ENCODE measurements at places on chromosomes 1 and 21.

DNA sequence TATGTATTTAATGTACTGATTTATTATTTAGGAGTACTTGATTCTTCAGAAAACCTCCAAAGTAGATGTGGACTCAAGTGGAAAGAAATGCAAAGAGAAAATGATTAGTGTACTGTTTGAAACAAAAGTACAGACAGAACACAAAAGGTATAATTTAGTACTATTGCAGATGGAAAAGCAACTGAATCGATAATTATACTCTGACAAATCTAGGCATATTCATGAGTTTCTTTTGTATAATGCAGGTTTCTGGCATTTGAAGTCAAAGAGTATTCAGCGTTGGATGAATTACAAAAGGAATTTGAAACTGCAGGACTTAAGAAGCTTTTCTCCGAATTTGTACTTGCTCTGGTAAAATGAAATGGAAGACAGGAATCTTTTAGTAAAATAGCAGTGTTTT is 12.5 kb downstream of the RWDD3 start:
- DNase-seq = no peak

- DNase-seq = no peak
Observed at GRCh38 chr1:161071886-161072371, 2.2 kb upstream of the ARHGAP30 start.

- no peak for DNase-seq
Observed at GRCh38 chr1:109876617-109877316, 33.9 kb upstream of the CSF1 start.

- no peak for DNase-seq
Observed at GRCh38 chr1:37294096-37294495, 180.3 kb upstream of the ZC3H12A start.

DNA sequence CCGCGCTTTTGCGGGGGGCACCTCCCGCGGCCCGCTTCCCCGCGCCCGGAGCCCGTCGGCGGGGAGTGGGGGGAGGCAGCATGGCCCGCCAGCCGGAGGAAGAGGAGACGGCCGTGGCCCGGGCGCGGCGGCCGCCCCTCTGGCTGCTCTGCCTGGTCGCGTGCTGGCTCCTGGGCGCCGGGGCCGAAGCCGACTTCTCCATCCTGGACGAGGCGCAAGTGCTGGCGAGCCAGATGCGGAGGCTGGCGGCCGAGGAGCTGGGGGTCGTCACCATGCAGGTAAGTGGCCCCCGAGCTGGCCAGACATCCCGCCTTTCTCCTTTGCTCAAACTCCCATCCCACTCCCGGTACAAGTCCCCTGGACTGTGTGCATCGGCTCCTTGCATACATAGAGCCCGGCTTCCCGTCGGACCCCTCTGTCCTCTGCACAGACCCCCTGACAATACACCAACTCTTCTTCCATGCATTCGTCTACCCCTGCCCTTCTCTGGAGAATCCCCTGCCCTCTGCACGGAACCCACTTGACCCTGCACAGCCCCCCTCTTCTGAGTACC is 812 bp downstream of the CACHD1 start:
- no peak for DNase-seq

DNA sequence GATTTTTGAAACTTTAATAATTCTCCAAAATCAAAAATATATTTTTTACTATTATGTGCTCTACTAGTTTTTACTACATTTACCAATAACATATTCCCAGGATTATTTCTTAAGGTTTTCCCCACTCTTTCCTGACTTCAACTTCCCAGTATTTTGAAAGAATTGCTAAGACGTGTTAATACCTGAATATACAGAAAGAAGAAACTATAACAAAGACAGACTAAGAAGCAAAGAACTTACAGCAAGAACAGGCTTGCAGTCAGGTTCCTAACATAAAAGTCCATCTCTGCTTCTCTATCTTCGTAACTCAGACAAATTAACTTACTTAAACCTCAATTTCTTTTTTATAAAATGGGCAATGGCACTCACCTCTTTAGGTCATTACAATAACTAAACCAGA is 63.2 kb downstream of the SRSF11 start:
- no peak for DNase-seq

GRCh38 chr1:95752515-95753381 is 518.7 kb downstream of the RWDD3 start:
- no peak for DNase-seq

DNA sequence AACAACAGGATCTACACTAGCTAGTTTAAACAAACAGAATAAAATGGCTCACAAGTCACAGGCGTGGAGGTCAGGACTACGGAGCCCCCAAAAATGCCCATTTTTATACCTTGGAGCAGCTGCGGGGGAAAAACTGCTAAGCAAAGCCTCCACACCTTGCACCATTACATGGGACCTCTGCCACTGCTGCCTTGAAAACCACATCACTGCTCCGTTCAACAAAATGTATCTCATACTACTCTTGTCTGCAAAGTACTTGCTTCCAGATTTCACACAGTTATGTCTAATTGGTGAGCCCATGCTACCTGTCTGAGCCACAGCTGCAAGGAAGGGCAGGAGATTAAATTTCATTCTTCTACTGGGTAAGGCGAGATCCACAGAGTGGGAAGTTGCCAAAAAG is 24.4 kb downstream of the MRPL39 start:
- no peak for DNase-seq

GRCh38 chr21:25584833-25585676 is 22.2 kb downstream of the MRPL39 start:
- DNase-seq = no peak

DNA sequence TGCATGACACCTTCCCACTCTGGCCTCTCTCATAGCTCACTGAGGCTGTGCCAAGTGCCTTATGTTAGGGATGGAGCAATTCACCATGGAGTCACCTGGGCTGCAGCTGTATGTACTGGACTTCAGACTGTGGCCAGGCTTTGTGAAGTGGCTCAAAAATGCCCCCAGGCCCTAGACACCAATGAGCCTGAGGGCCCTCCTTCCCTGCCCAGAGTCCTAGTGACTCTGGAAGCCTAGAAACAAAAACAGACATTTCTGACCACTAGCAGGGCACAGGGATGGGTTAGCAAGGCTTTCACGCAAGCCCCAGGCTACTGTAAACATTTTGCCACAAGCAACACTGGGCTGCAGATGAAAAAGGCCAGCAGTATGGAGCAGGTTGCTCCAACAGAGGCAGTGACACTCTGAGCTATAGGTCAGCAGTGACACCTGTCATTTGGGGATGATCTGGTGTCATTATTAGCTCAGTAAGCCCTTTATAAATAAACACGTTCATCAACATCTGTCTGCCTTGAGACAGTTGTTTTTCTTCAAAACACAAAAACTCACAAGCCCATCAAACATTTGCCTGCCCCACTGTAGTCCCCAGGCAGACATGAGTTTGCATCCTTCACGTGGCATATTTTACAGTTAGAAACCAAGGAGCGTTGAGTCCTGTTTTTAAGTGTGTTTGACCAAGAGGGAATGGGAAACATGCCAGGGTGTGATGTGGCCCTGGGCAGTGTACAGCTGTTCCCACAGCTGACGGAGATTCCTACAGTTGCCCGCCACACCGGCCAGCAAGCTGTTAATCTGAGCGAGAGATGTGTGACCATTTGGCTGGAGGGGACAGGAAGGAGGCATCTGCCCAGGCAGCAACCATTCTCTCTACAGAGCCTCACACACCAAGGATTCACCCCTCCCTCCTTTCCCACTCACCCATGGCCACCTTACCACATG is 66.8 kb downstream of the KCNN3 start:
- no peak for DNase-seq

GRCh38 chr1:223230161-223230881 is 87.3 kb upstream of the TLR5 start:
- DNase-seq = no peak

- DNase-seq = no peak
Observed at GRCh38 chr1:48051466-48052126, 54.4 kb upstream of the TRABD2B start.

DNA sequence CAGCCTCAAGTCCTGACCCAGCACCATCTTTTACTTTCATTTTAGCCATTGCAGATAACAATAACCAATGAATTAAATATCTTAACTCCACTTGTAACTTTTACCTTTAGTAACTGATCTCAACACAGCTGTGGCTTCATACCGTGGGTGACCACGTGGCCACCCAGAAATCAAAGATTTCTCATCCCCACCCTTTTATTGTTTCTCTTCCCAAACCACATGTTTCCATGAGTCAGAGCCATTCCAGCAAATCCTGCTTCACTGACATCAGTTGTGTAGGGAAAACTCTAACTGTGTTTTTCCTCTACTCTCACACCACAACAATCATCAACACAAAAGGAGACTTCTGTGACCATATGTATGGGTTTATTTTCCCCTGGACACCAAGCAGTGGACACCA is 25.1 kb upstream of the BRDT start:
- DNase-seq = no peak

GRCh38 chr1:96418969-96419368 is 302.6 kb upstream of the PTBP2 start:
- no peak for DNase-seq

- DNase-seq = no peak
Observed at GRCh38 chr1:91884459-91885212, 1.3 kb downstream of the TGFBR3 start.

- DNase-seq = no peak
Observed at GRCh38 chr21:33761441-33762036, 119.2 kb downstream of the ITSN1 start.

- no peak for DNase-seq
Observed at GRCh38 chr1:239218301-239218700, 168.1 kb upstream of the CHRM3 start.

DNA sequence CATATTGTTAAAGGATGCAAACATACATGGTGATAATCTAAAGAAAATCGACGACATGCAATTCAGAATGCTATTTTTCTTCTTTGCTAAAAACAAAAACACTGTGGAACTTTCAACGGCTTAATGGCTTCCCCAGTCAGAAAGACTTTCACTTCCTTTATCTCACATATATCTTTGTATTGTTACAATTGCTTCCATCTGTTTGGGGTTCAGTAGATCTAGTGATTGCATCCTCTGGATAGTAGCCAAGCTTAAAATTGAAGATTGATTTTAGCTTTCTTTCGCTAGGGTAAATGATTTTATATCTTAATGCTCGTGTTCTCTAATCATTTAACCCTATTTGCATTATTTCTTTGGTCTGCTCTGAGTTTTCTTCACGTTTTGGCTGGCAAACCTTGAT is 31.8 kb upstream of the ADAMTS1 start:
- DNase-seq = no peak

DNA sequence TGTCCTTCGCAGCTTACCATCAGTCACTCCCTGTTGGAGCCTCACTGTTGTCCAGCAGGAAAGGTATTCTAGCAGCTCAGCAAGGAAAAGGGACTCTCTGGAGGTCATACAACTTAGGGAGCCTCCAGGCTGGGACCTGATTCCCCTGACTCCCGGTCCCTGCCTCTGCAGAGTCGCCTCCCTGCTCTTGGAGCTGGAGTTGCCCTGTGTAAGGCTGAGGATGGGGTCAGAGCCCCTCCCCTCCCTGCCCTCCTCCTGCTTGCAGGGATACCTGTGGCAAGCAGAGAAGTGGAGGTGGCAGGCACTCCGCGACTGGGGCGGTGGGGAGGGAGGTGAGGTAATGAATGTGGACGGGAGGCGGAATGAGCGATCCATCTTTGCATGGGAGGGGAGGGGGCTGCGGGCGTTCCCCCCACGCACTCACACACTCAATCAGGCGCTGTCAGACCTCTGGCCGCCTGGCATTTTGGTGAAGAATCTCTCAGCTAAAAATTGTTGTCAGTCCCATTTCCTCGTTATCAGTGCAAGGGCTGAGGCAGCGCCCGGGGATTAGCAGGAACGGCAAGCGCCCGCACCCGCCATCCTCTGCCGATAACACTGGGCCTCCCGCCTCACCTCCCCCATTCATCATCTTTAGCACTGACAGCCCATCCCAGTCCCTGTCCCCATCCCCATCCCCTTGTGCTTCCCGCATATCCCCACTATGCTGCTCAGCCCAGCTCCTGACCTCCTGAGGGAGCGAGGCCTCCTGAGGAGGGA is 64.3 kb downstream of the TMEM53 start:
- DNase-seq = no peak

DNA sequence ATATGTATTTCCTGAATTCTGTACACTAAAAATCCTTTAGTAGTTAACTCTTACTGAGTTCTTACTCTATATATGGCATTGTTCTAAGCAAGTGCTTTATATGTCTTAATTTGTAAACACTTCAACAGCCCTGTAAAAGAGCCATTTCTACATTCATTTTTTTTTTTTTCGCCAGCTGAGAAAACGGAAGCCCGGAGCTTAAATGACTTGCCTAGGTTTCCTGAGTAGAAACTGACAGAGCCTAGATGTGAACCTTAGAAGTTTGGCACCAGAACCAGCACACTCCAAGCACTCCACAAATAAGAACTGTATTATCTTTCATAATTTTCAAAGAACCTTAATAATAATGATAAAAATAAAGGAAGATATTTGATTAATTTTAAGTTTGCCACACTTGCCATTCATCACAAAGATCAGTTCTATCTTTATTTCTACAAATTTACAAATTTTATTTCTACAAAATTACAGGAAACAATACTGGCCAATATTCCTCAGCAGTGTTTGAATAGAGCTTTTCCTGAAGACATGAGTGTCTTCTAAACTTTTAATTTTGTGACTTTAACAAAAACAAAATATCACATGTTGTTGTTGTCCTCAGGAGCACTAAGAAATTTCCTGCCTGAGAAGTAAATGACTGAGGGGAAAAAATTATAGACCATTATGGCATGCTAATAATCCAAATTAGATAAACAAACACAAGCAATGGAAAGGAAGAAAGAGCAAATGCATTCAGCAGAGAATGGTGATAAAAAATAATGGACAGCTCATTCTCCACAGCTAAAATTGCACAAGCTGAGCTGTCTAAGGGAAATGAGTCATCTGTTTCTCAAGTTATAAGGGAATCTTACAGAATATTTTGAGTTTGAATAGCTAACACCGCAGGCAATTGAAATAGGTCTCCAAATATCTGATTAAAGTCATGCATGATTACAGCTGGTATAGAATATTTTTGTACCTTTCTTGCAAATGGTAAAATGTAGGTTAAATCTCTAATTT is 71.2 kb downstream of the DPYD start:
- peak; percentile 11 for DNase-seq

DNA sequence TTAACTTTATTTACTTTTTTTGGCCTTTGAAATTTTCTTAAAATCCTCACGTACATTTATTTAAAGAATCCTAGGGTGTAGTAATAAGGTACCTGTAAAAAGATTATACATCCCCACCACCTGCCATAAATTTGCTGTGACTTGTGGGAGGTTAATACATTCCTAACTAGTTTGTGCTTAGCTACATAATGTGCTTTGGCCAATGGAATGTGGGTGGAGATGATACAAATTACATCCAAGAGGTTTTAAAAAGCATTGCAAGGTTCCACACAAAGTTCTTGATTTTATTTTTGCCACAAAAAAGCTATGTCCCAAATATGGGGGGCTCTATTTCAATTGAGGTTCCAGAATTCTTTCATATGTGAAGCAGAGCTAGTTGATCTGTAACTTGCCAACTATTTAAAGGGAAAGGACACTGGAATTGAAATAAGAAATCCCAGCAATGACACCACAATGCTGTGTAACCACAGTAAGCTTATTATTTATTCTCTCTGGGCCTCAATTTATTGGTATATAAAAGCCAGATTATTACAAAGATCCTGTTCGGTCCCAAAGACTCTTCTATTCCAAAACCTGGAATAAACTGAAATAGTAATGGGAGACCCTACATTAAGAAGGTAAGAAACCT is 15.7 kb downstream of the ASPM start:
- DNase-seq = no peak

- DNase-seq = no peak
Observed at GRCh38 chr1:3473381-3473844, 18.9 kb downstream of the ARHGEF16 start.

GRCh38 chr1:231601824-231602672 is 24.5 kb upstream of the DISC1 start:
- no peak for DNase-seq
